ENCODE measurements at places on chromosomes 13 and 19. TPM values are rescaled to one million over a fixed set of nuclear protein-coding genes. Genes with fewer than 3 reads are reported as not detected.

The ZNF682 gene
- 4.6 TPM for total RNA-seq

The KCTD12 gene
- 162 TPM for total RNA-seq

The QPCTL gene
- 5.0 TPM for total RNA-seq

The FPR1 gene
- total RNA-seq: 105 TPM

The CEACAM4 gene
- total RNA-seq: 5.6 TPM

The CABP5 gene
- total RNA-seq: not detected

The MIPEP gene
- total RNA-seq: 18.4 TPM

The NALCN gene
- total RNA-seq: 0.83 TPM

The F10 gene
- total RNA-seq: 8.9 TPM

The SHISA7 gene
- total RNA-seq: not detected

The CD33 gene
- total RNA-seq: 32.0 TPM

The RYR1 gene
- 9.2 TPM for total RNA-seq

The KASH5 gene
- total RNA-seq: 3.1 TPM

The CEACAM19 gene
- total RNA-seq: 7.7 TPM

The PSG3 gene
- not detected for total RNA-seq

The ZNF222 gene
- total RNA-seq: 3.1 TPM

The RNF6 gene
- 29.3 TPM for total RNA-seq

The FLT3 gene
- 1.6 TPM for total RNA-seq

The CDX2 gene
- not detected for total RNA-seq

The JAK3 gene
- 15.9 TPM for total RNA-seq

The C19orf67 gene
- total RNA-seq: not detected

The ZNF98 gene
- not detected for total RNA-seq

The SETDB2 gene
- 21.1 TPM for total RNA-seq

The CEACAM7 gene
- total RNA-seq: not detected

The KCNJ14 gene
- total RNA-seq: 0.71 TPM

The URAD gene
- not detected for total RNA-seq

The ZNF793 gene
- total RNA-seq: 2.0 TPM

The LIPE gene
- 3.2 TPM for total RNA-seq

The GSX1 gene
- not detected for total RNA-seq

The TM9SF2 gene
- 138 TPM for total RNA-seq

The CYP4F8 gene
- not detected for total RNA-seq

The FGF21 gene
- not detected for total RNA-seq

The MBD3L2 gene
- total RNA-seq: not detected

The ICAM4 gene
- total RNA-seq: 10.0 TPM

The PTGIR gene
- 6.9 TPM for total RNA-seq

The FSD1 gene
- total RNA-seq: 0.62 TPM

The CERS1 gene
- not detected for total RNA-seq

The FLT3LG gene
- total RNA-seq: 12.8 TPM

The MEIOSIN gene
- total RNA-seq: not detected

The ZSCAN4 gene
- total RNA-seq: 0.24 TPM

The NKG7 gene
- 31.7 TPM for total RNA-seq

The NCAN gene
- total RNA-seq: not detected

The ACTMAP gene
- 17.6 TPM for total RNA-seq

The TEX29 gene
- total RNA-seq: 0.97 TPM

Measured in lower lobe of right lung (tissue), 2 donors.